ENCODE measurements at places on chromosomes 1 and 21.

DNA sequence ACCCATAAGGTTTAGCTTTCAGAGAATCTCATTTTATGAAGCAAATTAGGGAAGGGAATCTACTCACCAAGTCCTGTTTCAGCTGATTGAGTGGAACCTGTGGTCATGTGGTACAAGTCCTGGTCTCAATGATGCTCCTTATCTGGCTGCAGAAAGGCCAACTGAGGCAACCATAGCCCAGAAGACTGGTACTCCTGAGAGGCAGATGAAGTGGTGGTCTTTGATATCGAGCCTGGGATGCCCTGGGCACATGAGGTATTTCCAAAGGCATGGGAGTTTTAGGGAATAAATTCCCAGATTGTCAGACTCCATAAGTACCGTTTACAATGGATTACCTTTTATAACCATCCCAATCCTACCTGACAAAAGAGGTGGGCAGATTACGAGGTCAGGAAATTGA is 3.3 kb downstream of the MX1 start:
- no peak for DNase-seq

- DNase-seq = no peak
Measured at GRCh38 chr1:4047666-4048065, 147.6 kb upstream of the C1orf174 start.

DNA sequence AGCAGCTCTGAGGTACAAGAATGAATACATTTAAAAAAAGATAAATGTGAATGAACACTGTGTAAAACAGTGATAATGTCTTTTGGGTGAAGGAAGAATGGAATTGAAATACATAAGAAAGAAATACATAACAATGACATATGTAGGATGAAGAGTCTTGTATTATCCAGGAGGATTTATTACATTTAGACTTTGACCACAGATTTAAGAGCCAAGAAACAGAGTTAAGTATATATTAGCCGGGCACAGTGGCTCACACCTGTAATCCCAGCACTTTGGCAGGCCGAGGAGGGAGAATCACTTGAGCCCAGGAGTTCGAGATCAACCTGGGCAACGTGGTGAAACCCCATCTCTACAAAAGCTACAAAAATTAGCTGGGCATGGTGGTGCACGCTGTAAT is 79.7 kb downstream of the SCCPDH start:
- no peak for DNase-seq

DNA sequence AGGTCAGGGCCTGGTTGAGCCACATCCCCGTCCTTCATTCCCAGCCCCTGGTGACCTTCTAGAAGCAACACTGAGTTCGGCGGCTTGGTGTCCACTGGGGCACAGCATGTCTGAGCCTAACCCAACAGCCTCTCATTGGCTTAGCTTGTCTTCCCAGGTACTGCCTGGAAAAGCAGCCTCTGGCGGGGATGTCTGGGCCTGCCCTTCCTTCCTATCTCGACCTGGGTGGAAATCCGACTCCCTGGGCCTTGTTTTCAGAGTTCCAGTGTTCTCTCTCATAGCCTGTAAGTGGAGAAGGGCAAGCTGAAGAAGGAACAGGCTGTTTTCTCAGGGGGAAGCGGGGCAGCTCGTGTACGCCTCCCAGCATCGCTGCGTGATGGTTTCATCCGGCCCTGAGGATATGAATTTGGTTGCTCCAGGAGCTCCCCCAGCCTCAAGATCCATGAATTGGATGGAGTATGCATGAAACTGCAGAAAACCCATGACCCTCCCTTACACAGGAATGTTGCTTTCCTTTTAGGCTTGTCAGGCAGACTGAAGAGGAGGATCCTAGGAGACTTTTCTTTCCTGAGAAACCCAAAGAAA is 116.5 kb upstream of the IRF2BP2 start:
- DNase-seq = no peak

GRCh38 chr21:36171336-36171735 is 14.7 kb downstream of the DOP1B start:
- no peak for DNase-seq

- DNase-seq = no peak
Measured at GRCh38 chr1:211483896-211484612, 7.9 kb downstream of the RD3 start.

GRCh38 chr21:24197132-24197643 is 1410.1 kb downstream of the MRPL39 start:
- DNase-seq = no peak

GRCh38 chr21:23817337-23817736 is 1789.9 kb downstream of the MRPL39 start:
- DNase-seq = no peak

DNA sequence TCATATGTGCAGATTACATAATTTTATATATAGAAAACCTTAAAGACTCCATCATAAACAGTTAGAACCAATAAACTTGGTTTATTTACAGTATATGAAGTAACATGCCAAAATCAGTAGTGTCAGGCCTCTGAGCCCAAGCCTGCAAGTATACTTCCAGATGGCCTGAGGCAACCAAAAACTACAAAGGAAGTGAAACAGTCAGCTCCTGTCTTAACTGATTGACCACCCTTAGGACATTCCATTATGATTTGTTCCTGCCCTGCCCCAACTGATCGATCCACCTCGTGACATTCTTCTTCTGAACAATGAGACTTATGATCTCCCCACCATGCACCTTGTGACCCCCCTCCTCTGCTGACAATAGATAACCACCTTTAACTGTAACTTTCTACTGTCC is 630.3 kb downstream of the AMY1C start:
- no peak for DNase-seq

DNA sequence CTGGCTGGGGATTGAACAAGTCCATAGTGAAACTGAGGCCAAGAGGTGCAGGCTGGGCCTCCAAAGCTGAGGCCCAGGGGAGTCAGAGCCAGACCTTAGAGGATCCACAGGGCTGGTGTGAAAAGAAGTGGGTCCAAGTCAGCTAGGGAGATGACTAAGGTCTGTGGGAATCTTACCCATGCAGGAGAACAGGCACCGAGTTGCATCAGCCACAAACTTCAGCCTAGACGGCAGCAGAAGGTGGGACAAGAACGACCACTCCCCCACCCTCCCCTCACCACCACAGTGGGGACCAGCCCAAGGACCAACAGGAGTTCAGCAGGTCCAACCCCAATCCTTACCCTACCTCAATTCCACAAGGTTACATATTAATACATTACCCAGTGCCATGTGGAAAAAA is 282.3 kb downstream of the TTLL7 start:
- DNase-seq = no peak

- DNase-seq = no peak
Measured at GRCh38 chr1:225670806-225671733, 18.1 kb upstream of the ENAH start.

- no peak for DNase-seq
Measured at GRCh38 chr1:75725266-75725665, 757 bp downstream of the ACADM start.

- DNase-seq = no peak
Measured at GRCh38 chr1:236287757-236288619, 6.2 kb upstream of the ERO1B start.

DNA sequence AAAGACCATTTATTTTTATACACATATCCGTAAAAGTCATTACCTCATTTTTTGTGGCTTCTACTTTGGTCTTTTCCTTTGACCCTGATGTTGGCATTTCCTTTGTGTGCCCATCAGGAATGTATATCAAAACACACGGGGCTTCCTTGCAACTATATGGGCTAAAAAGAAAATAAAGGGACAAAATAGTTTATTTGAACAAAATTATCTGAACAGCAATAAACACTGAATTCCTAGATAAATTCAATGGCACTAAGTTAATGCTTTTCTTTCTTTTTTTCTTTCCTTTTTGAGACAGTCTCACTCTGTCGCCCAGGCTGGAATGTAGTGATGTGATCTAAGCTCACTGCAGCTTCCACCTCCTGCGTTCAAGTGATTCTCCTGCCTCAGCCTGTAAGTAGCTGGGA is 45.2 kb downstream of the EPRS1 start:
- DNase-seq = no peak

- no peak for DNase-seq
Measured at GRCh38 chr1:21189906-21190500, 13.3 kb upstream of the EIF4G3 start.

- DNase-seq = no peak
Measured at GRCh38 chr1:81802457-81802706, 1.6 kb downstream of the ADGRL2 start.

- DNase-seq = no peak
Measured at GRCh38 chr21:16624479-16625118, 888.2 kb upstream of the CXADR start.

- DNase-seq = no peak
Measured at GRCh38 chr1:224615861-224616755, at the start of gene CNIH3. Gene CNIH3 (plus strand): TSS chr1:224616317. CDS start chr1:224617175, 858 bp downstream.

DNA sequence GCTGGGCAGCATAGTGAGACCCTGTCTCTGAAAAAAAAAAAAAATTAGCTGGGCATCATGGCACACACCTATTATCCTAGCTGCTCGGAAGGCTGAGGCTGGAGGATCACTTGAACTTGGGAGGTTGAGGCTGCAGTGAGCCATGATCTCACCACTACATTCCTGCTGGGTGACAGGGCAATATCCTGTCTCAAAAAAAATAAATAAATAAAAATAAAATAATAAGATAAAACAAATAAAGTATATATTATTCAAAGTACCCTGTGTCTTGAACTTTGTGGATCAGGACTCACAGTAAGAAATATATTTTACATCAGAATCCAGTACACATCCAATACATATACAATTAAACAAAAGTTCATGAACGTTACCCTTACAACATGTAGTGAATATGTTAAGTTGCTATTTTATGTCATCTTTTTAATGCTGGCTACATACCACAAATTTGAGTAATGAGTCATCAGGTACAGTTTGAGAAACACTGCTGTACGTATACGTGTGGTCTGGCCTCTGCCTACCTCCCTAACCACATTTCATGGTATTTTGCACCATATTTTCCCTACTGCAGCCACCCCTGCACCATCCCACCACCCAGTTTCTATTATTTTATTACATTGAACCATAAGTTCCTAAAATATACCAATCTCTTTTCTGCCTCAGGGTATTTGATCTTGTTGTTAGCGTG is 4.4 kb downstream of the NME7 start:
- DNase-seq = no peak

- no peak for DNase-seq
Measured at GRCh38 chr1:24709791-24710441, 35.3 kb upstream of the CLIC4 start.

DNA sequence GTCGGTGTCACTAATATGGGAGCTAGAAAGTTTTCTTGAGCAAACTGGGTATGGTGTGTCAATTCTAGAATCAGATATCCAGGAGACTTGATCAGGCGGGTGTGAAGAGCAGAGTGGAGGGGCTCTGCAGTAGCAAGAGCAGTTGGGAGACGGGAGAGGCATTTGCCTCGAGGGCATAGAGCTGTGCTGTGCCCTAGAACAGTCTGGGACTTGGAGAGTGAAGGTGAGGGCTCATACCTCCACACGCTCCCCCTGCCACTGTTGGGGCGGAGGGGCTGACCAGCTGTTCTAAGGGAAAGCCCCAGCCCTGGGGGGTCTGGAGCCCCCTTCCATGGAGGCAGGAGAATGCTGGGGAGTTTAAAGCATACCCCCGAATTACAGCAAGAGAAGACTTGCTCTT is 33.8 kb downstream of the SIM2 start:
- no peak for DNase-seq

GRCh38 chr1:27906759-27907158 is 28.0 kb upstream of the SMPDL3B start:
- DNase-seq = no peak

DNA sequence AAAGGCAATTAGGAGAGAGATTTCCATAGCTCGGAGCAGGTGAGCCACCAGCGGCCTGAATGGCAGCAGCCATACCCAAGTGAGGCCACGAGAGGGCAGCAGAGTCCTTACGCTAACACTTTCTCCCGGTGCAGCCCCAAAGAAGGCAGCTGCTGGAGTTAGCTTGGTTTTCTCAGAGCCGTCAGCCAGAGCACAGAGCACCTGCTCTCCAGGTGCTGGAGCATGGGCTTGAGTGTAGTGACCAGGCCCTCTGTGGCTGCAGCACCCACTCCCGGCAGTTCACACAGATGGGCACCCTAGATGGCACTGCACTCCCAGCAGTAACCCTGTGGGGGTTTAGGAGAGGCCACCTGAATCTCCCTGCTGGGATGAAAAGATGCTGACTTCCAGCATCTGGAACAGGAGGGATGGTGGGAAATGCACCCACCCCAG is 45.8 kb downstream of the TMCC2 start:
- DNase-seq = no peak

GRCh38 chr1:26049531-26050247 is 3.8 kb upstream of the SLC30A2 start:
- DNase-seq = no peak

- no peak for DNase-seq
Measured at GRCh38 chr1:185971688-185972087, 237.5 kb downstream of the HMCN1 start.

DNA sequence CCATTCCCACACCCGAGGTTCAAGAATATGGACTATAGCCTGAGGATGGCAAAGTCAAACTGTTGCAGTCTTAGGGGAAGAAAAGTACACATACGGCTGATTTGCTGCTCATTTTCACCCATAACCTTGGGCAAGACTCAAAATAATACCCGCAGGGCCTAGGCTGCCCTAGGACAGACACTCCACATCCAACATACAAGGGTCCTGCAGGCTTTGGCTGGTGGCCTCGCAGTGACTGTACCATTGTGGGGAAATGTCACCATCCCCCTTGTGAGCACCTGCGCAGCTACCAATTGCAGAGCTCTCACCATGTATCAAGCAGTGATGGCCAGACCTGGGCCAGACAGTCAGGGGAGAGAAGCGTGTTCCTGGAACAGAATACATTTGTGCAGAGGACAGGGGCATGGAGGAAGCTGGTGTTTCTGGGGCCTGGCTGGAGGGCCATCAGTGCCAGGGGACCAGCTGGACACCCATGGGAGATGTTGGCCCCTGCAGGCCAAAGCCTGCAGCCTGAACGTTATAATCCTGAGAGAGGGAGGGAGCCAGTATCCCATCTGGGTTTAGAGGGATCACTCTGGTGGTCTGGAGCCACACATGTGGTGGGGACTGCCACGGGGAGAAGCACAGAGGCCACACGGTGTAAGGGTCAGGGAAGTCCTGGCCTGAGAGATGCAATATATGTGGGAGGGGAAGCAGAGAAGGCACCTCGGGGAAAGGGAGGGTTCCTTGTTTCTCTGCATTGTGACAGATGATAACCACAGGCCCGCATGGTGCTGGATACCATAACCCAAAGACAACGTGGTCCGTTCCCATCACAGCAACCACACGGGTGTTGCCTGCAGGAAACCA is 101.2 kb downstream of the GLIS1 start:
- no peak for DNase-seq

DNA sequence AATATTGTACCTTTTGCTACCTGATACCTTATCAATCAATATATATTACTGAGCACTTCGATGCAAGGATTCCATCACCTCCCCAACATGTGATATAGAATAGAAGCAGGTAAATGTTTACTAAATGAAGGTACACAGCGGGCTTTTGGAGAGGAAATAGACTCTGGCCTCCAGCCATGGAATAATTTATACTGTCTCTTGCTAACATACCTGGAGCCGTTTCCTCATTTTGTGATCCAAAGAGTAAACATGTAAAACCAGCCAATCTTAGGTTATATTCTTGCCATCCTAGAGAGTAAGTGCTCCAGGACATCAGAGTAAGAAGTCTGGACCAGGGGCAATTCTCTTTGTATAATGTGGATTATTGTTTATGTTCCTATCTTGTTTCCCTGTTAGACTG is 39.4 kb downstream of the NDUFS5 start:
- no peak for DNase-seq

Data from thoracic aorta (tissue), 2 donors.